NCI-H1436 (cell line): ENCODE measurements at places on chromosomes 5 and 9.

DNA sequence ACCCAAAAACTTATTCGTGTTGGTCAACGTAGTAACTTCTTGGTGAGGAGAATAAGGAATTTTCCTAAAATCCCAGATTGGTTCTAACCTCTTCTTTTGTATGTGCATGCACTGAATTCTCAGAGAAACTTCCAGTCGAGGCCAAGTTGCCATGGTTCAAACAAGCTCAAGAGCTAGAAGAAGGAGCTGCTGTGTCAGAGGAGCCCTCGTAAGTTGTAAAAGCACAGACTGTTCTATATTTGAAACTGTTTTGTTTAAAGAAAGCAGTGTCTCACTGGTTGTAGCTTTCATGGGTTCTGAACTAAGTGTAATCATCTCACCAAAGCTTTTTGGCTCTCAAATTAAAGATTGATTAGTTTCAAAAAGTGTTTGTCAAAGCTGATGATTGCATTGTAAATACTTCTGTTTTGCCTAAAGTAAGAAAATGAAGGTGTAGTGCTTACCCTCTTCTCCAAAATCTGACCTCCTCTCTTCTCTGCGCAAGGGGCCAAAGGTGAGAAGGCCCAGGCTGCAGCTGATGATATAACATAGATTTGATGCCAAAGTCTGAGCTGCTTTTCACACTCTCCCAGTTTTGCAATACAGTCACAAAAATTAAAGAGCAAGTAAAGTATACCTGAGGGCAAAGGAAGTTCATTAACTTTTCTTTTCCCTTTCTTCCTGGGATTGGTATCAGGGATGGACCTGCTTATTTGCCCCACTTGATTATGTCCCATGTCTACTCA is 210.8 kb downstream of the ADAMTSL1 start:
- DNase-seq = no peak

DNA sequence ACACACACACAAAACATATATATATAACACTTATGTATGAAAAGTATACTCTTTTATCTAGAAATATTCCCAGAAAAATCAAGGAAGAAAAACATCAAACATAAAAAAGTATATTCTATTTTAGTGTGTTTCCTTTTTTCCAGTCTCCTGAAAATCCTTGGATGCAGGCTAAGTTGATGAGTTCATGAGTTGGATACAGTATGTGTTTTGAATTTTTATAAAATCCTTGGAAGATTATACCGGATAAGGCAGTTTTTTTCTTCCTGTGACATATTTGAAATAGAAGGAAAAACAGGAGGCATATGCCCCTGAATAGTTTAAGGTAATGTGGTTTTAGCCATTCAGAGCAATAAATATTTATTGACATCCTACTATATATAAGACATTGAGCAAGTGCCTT is 203.6 kb downstream of the SNX18 start:
- DNase-seq = no peak

DNA sequence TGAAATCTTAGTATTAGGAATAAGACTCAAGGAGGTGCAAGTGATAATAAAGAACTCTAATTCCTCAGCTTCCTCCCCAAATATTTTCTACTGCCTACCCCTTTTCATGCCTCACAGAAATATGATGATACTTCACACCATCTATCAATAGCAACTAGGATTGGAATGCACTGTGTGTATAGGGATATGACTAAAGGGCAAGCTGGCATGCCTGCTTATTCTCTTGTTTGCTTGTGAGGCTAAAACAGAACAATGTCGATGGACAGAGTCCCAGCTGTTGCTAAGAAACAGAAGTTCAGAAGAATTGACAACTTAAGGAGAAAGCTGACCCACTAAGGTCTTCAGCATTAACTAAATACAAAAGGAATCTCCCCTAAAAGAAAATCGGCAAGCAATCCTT is 9.7 kb upstream of the CHD1 start:
- no peak for DNase-seq

DNA sequence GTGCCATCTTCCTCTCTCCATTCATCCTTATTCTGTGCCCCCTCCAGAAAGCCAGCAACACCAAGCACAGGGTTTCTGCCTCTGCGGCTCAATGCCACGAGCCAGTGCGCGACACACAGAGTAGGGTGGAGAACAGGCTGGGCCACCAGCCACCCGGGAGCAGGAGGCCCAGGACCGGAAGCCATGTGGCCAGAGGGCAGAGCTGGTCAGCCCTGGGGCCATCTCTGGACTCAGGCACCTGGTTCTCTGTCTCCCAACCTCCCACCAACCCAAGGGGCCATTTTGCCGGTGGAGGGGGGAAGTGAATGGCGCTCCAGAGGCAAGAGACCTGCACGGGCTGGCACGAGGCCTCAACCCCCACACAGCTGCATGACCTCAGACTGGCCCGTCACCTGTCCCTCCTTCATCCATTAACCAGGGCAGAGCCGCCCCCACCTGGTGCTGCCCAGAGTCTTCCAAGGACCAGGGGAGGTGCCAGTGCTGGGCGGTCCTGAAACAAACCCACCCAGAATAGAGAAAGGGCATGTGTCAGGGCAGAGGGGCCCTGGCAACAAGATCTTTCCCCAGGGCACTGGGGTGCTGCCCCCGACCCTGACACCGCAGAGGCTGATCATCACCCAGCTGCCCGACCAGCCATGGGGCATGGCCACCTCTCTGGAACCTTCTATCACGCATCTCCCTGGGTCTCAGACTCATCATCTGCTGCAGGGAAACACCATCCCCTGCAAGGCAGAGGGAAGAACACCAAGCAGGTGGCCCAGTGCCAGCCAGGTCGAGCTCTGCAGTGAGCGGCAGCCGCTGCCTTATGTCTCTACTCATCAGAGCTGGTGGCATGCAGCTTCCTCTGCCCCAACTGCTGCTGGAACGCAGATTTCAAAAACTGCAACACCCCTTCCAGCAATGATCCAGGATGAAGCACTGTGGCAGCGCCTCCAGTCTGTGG is 11.9 kb downstream of the VAV2 start:
- DNase-seq = no peak

- DNase-seq = peak; percentile 10
Observed at GRCh38 chr5:149618581-149619248, 37.4 kb downstream of the ARHGEF37 start.

DNA sequence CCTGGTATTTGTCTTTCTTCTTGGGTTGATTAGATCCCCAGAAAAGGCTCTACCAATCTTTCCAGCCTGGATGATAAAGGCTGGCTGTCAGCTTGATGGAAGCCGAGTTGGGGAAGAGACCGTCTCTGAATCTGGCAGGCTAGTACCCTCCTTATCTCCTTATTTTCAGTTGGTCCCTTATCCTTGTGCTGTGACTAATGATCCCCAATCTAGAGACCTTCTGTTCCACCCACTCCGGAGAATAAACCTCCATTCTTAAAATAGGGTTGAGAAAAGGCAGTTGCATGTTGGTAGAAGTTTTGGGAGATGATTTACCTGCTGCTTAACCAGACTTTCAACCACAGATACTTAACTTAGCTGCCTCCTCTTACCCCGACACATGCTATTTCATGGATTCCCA is 52.3 kb downstream of the PRKACG start:
- DNase-seq = no peak

DNA sequence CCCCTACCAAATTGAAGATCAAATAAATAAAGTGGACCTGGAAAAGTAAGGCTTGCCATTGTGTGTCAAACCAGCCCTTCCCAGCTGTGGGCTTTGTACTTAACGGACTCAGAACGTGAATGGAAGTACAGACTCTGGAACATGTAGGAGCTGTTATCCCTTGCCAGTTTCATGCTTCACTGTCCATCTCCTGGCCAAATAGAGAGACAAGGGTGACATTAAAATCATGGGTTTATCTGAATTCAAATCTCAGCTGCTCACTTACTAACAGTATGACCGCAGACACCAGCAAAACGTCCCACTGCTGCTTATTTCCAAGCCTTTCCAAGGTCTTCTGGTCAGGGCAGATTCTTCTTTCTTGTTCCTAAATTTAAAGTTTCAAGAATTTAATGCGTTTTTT is 52.2 kb downstream of the EXOSC2 start:
- no peak for DNase-seq

DNA sequence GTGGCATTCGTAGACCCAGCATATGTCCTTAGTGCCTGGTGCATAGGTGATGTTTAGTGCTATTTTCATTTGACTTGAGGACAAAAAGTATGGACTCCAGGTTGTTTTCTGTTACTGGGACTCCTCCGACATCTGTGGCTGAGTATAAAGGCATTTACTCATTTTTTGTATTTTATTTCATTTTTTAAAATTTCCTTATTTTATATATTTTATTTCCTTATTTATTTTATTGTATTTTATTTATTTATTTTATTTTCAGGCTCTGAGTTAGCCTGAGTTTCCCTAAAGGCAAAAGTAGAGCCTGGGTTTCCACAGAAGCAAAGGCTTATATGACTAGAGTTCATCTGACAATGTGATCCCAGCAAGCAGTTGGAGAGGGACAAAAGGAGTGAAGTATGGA is 91.6 kb downstream of the FOCAD start:
- DNase-seq = no peak

GRCh38 chr9:36503172-36504088 is 69.3 kb upstream of the MELK start:
- DNase-seq = no peak

- DNase-seq = no peak
Observed at GRCh38 chr5:93236807-93237421, 344.1 kb downstream of the NR2F1-AS1 start.

DNA sequence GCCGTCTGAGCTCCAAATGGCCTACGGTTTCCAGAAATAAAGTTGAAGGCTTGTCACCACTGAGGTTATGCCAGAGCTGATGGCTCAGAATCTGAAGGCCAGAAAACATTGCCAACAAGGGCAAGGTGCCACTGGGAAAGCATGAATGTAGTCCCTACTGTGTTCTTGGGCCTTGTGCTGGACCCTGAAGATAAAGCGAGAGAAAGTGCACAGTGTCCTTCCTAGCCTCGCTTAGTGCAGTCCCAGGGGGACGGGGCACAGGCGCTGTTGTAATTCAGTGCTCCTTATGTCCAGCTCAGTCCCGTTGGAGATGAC is 84.5 kb downstream of the NDFIP1 start:
- DNase-seq = no peak

- no peak for DNase-seq
Observed at GRCh38 chr5:62794456-62794855, 215.8 kb downstream of the LRRC70 start.

GRCh38 chr5:123298335-123299030 is 124.7 kb downstream of the CEP120 start:
- DNase-seq = no peak

GRCh38 chr9:129921905-129922304 is 86.6 kb downstream of the USP20 start:
- no peak for DNase-seq

GRCh38 chr9:115594557-115594956 is 476.6 kb upstream of the TNC start:
- DNase-seq = no peak

DNA sequence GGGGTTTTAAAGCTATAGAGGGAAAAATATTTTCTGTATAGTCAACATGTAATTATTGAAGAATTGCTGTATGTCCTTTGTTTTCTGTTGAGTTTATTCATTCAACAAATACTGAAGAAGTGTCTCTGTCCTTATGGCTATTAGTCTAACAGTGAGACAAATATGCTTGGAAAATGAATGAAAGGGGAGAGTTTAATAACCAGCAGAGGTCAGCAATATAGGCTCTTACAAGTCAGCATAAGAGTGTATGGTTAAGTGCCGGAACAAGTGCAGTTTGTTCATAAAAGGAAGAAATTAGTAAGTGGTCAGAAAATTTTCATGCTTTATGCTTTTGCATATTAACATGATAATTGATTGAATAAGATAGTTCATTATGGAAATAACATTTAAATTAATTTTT is 3.6 kb downstream of the SCAMP1 start:
- DNase-seq = no peak

- no peak for DNase-seq
Observed at GRCh38 chr5:62621280-62621679, 42.7 kb downstream of the LRRC70 start.

DNA sequence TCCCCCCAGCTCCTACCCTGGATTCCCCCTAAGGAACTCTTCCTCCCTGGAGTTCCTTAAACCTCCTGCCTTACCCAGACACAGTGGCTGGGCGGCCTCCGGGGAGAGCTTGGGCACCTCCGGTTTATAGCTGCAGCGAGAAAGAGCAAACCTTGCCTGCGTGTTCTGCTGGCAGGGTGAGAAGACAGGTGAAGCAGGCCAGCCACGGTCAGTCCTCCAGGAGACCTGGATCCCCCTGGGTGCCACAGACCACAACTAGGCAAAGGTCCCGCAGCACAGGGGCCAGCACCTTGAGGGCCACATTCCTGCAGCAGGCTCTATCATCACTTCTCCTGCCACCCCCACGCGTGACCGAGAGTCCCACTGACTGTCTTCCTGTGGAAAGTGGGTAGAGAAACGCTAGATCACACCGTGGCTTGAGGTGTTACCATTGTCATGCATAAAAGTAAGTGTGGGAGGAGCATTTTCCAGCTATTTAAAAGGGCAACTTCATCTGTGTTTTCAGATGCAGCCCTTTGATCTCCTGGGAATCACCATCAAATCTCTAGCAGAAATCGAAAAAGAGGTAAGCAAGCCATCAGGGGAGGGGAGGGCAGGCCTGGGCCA is 130.2 kb upstream of the LMX1B start:
- no peak for DNase-seq

DNA sequence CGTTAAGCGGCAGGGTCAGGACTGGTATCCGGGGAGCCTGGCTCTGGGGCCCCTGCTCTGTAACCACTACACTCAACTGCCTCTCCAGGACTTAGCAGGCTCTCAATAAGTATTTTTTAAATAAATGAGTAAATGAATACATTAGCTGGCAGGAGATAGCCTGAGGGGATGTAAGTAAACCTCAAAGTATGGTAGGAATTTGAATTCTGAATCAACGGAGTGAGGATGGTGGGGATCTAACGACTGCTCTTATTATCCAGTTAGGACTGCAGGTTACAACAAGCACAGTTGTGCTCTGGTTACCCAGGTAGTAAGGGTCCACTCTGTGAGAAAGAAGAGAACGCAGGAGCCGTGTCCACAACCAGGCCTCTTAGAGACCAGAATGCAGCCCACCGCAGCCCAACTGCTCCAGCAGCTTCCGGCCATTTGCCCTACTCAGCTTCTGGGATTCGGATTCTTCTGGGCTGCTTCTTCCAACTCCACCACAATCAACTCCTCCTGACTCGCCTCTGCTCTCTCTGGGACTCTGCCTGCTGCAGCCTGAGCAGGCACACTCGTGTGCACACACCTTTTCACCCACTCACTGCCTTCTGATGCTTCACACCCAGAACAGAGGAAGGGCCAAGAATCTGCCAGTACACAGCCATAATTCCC is 52.6 kb downstream of the MED27 start:
- no peak for DNase-seq

DNA sequence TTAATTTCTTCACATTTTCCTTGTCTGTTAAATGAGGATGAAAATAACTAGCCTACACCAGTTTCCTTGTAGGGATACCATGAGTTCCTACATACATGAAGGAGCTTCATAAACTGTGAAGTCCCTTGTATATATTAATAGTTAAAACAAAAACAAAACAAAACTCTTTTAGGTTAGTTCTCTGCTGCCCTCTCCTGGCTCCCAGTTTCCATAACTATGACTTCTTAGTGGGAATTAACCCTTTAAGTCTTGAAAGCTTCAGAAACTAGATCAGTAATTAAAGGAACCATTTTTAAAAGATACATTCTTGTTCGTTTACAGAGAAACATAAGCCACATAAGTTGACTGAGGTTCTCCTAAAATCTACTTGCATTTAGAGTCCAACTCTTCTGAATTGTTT is 500.0 kb upstream of the C9orf72 start:
- DNase-seq = peak; percentile 33
